ENCODE measurements at places on chromosomes 11 and 22. TPM values are rescaled to one million over a fixed set of nuclear protein-coding genes. Genes with fewer than 3 reads are reported as not detected.
A peak's percentile ranks its signal among the peaks of the same experiment; 100 is the strongest.

OR8G5 gene
- not detected for total RNA-seq

APOBEC3C gene
- 2.5 TPM for total RNA-seq

- peak; percentile 86 for DNase-seq
Measured at GRCh38 chr22:42959576-42960509, 55.1 kb downstream of the PACSIN2 start.

DNA sequence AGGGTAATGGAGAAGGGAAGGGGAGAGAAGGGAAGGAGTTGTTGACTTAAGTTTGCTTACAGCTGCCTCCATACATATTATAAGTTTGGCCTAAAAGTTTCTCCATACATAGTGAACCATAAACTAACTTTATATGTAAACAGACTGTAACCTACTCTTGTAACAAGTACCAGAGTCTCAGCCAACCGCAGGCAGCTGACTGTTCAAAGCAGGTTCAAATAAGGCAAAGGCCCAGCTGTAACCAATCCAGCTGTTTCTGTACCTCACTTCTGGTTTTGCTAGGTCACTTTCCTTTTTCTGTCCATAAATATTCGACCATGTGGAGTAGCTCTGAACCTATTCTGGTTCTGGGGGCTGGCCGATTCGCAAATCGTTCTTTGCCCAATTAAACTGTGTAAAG, 591.2 kb downstream of the INSC start:
- DNase-seq = no peak

DNA sequence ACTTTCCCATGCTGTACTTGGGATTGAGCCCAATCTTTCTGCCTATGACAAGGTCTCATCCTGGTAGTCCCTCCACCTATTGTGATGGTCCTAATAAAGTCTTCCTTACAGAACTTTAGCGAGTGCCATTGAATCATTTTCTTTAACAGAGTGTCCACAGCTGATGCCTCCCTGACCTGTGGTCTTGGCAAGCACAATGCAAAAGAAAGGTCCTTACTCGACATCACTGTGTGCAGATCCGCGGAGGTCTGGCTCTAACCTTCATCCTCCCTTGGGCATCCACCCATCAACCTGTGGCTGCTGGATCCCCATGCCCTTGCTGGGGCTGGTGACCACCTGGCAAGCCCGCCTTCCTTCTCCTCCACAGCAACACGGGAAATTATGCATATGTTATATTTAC, 1203.9 kb downstream of the TBC1D22A start:
- no peak for DNase-seq

MS4A5 gene
- not detected for total RNA-seq

GRCh38 chr11:121802542-121802941, 313.5 kb downstream of the BLID start:
- no peak for DNase-seq

- DNase-seq = no peak
Measured at GRCh38 chr11:112961751-112962578, 745 bp downstream of the NCAM1 start.

GRCh38 chr11:11237070-11237832, 115.8 kb downstream of the CSNK2A3 start:
- no peak for DNase-seq

- DNase-seq = no peak
Measured at GRCh38 chr11:59801981-59802638, 8.5 kb downstream of the MRPL16 start.

GRCh38 chr22:33073989-33074418, 15.8 kb upstream of the SYN3 start:
- no peak for DNase-seq

DNA sequence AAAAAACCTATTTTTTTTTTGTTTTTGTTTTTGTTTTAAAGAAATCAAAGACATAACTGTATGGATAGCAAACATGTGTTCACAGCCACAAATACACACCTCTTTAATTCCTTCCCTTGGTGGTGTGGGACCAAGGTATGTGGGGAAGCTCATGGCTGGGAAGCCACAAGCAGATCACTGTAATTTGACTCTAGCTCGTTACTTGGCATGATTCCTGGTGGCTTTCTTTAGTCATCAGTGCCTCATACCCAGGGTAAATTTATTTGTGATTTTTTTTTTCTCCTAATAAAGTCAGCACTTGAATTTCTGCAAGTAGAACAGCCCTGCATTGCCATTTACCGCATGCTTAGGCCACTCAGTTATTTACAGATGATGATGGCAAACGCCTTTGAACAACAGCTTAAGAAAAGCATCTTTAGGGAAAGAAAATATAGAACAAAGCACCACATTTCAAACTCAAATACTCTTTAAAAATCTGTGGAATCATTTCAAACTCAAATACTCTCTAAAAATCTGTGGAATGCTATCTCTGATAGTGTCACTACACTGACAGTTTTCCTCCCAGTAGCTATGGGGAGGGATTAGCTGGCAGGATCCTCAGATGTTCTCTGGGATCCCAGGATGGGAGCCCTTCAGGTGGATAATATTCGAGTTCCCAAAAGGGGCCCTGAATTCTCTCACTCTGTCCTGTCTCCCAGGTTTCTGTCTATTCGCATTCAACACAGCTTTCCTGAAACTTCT, 687.2 kb downstream of the OPCML start:
- no peak for DNase-seq

- no peak for DNase-seq
Measured at GRCh38 chr11:57069942-57070341, 81.2 kb downstream of the OR5AK2 start.

DNA sequence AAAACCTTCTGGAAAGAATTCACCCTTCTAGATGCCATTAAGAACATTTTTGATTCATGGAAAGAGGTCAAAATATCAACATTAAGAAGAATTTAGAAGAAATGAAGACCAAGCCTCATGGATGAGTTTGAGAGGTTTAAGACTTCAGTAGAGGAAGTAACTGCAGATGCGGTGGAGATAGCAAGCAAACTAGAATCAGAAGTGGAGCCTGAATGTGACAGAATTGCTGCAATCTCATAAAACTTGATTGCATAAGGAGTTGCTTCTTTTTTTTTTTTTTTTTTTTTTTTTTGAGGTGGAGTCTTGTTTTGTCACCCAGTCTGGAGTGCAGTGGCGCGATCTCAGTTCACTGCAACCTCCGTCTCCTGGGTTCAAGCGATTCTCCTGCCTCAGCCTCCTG, 51.6 kb downstream of the MS4A13 start:
- no peak for DNase-seq

- no peak for DNase-seq
Measured at GRCh38 chr11:128298271-128298670, 289.1 kb downstream of the ETS1 start.

LMNTD2 gene
- total RNA-seq = 13.4 TPM

GRCh38 chr22:36238373-36239149, 766 bp downstream of the APOL2 start:
- no peak for DNase-seq

DNA sequence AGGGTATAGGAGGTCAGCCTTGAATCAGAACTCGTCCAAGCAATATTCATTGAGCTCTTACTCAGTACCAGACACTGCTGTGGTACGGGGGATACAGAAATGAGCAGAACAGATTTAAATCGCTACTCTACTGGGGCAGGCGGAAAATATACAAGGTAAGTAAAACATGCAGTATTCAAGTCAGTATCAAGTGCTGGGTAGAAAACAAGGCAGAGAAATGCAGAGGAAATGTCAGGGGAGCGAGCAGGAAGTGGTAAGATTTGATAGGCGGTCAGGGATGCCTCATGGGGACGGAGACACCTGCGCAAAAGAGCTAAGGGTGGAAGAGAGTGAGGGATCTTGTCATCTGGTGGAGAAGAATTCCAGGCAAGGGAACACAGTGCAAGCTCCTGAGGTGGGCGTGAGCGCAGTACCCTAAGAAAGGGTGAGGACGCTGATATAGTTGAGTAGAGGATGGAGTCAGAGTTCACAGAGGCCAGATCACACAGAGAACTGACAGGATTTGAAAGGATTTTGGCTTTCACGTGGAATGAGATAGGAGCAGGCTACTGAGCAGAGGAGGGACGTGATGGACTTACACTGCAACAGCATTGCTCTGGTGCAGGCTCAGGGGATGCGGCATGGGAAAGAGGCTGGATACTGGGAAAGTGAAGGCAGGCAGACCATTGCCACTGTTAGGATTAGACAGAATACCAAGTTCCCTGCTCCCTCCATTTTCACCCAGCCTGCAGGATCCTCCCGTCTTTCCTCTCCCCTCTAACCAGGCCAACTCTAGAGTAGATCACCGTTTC, 35.8 kb downstream of the SC5D start:
- no peak for DNase-seq

LRP4 gene
- total RNA-seq = 0.50 TPM

DNA sequence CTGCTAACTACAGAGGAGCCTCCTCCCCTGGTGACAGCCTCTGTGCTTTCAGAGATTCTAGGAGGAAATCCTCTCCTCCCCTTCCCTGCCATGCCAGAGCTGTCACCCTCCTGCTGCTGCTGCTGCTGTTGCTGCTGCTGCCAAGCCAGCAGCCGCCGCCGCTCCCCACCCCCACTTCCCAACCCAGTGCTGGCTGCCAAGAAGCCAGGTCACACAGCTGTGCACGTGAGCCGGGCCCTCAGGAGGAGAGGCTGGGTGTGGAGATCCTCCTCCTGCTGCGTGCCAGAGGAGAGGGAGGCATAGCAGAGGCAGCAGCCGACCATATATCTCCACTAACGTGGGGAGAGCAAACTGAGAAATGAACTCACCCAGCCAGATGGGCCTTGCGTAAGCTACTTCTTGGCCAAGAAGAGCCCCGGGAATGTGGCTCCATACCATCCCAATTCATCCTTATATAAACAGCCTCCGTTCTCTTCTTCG, 12.4 kb downstream of the CRY2 start:
- DNase-seq = peak; percentile 96

DNA sequence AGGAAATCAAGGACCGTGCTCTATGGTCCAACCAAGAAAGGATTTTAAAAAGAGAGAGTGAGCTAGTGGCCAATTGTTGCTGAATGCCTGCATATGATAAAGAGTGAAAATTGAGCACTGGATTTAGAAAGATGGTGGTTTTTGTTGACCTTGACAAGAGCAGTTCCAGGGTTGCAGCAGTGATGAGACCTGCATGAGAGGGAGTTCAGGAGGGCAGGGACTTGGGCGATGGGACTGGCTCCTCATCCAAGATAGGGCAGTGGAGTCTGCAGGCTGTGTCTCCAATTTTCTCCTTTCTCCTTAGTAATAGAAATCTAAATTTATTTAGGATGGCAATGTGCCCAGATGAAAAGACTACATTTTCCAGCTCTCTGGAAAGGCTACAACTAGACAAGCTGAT, 94.0 kb upstream of the B3GAT1 start:
- no peak for DNase-seq

GRCh38 chr22:19831016-19831415, 23.7 kb downstream of the GNB1L start:
- DNase-seq = peak; percentile 12

GRCh38 chr11:75230621-75231020, 10.0 kb upstream of the TPBGL start:
- no peak for DNase-seq

DNA sequence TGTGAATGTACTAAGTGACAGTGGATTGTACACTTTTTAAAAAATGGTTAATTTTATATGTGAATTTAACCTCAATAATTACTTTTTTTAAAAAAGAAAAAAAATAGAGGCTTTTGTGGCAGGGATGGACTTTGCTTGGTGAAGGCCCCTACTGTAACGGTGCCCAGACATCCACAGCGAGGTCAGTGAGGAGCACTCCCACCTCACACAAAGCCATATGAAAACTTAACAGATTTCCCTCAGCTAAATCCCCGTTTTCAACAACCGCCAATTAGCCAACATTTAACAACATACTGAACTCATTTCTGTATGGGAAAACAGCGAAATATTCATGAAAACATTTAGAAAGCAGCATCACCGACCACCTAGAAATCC, 642 bp upstream of the C11orf58 start:
- DNase-seq = no peak

GRCh38 chr11:17604201-17604914, 57.3 kb downstream of the OTOG start:
- no peak for DNase-seq

GRCh38 chr11:45457649-45458048, 171.5 kb upstream of the SYT13 start:
- no peak for DNase-seq

GAB4 gene
- total RNA-seq = not detected

- no peak for DNase-seq
Measured at GRCh38 chr22:42680648-42681047, 31.5 kb upstream of the CYB5R3 start.

PRODH gene
- total RNA-seq = 35.6 TPM

RIMBP3C gene
- 0.05 TPM for total RNA-seq

- no peak for DNase-seq
Measured at GRCh38 chr11:61087426-61088119, 14.7 kb upstream of the CD5 start.

PACSIN3 gene
- 32.8 TPM for total RNA-seq

GRCh38 chr11:106014620-106015019, 7.4 kb downstream of the MSANTD4 start:
- no peak for DNase-seq

KRTAP5-11 gene
- not detected for total RNA-seq

KRTAP5-2 gene
- not detected for total RNA-seq

DNA sequence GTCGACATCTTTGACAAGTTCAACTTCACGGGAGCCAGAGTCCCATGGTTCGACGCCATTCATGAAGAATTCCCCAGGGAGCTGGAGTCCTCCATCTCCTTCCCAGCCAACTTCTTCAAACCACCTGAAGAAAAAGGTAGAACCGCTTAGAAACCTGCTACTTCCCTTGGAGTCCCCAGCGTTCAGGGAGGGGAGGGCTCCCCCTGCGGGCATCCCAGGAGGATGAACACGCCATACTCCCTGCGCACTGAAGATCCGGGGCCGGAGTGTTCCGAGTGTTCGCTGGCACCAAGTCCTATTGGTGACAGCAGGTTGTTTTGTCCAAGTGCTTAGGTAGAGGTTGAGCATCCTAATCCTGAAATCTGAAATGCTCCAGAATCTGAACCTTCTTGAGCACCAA, 51.7 kb upstream of the PRODH start:
- peak; percentile 66 for DNase-seq

- no peak for DNase-seq
Measured at GRCh38 chr11:95346265-95346664, 115.3 kb upstream of the SESN3 start.

- no peak for DNase-seq
Measured at GRCh38 chr11:12841946-12842630, 167.0 kb upstream of the RASSF10 start.

GRCh38 chr22:24440270-24440717, 12.9 kb downstream of the ADORA2A start:
- DNase-seq = no peak

CRACR2B gene
- 3.5 TPM for total RNA-seq

DNA sequence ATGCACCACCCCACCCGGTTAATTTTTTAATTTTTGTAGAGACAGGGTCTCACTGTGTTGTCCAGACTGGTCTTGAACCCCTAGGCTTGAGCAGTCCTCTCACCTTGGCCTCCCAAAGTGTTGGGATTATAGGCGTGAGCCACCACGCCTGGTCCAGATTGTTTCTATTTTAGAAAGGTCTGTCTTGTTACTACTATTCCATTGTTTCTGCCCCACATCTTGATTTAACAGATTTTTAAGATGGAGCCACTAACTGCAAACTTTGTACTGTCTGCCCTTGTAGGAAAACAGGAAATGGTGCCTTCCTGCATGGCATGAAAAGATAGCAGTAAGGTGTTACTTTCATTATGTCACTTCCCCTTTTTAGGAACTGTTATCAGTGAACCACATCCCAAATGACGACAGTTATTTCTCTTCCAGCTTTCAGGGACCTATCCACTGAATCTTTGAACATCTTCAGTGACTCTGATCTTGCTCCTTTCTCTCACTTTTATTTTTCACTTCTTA, 23.2 kb downstream of the TAF1D start:
- DNase-seq = no peak

WNT11 gene
- 3.4 TPM for total RNA-seq
